ENCODE measurements at places on chromosomes 16 and 17. TPM values are rescaled to one million over a fixed set of nuclear protein-coding genes. Genes with fewer than 3 reads are reported as not detected.

GRCh38 chr17:56638591-56639051 lies 45.1 kb downstream of the NOG start:
- DNase-seq, result no peak

- DNase-seq, result no peak
Measured at GRCh38 chr17:64442541-64442971, 6.4 kb upstream of the MILR1 start.

- no peak for DNase-seq
Measured at GRCh38 chr17:76407509-76407908, 23.1 kb downstream of the SPHK1 start.

DNA sequence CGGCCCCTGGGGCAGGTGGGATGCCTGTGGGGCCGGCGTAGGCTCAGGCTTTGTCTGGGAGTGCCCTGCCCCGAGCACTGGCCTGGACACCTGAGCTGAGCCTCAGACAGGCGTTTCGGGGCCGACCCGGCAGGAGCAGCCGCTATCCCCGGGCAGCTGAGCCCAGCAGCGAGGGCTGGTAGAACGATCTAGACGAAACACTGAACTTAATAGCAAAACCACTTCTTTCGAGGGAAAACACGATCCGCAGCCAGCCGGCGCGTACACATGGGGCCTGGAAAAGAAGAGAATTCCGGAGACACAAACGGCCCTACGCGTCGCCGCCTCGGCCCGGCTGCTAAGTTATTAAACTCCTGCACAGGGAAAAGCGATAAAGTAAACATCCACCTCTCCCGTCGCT lies 22.0 kb upstream of the SSTR5 start:
- no peak for DNase-seq

GRCh38 chr16:84608282-84608681 lies 9.6 kb downstream of the COTL1 start:
- DNase-seq, result no peak

- no peak for DNase-seq
Measured at GRCh38 chr16:75318737-75319136, 67.3 kb upstream of the BCAR1 start.

DNA sequence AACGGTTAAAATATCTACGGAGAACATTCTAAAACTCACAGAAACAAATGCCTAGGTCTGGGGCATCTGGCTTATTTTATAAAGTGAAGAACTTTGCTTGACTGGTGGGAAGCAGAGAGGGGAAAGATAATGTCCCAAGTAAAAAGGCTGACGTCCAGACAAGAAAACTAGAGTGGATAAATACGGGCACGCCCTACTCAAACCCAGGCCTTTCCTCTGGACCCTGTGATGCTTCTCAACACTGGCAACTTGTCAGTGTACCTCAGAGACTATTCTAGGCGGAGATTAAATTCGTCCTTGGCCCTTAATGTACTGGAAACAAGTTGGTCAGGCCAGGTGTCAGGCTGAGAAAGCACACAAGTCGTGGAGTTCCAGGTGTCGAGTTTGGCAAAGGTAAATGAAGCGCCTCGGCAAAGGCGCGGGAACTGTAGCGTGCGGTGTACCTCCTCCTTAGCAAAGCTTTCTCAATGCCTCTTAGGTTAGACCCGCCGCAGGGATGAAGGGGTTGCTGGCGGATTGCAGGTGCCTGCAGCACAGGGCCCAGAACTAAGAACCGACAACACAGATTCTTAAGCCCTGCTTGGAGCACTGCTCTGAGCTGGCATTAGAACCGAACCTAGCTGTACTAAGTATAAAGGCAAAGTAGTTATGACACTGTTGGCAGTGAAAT lies 668 bp upstream of the UNK start:
- DNase-seq, result peak; percentile 28

GRCh38 chr17:38604479-38605403 lies 1.0 kb downstream of the SRCIN1 start:
- DNase-seq, result no peak

DNA sequence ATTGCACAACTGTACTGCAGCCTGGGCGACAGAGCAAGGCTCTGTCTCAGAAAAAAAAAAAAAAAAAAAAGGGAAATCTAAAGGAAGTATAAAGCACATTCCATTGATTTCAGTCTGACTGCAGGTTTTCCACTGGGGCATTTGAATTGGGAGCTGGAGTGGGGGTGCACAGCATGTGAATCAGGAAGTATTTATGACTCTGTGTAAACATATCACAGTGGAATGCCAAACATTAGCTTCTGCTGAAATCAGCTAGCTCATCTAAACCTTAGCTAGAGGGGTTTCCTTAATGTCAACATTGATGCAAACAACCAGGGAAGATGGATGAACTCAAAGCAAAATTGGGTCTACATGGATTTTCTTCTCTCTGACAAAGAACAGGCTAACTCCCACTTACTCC lies 641.0 kb upstream of the EEF2KMT start:
- no peak for DNase-seq

HSD3B7 gene
- 5.3 TPM for polyA plus RNA-seq

LPO gene
- polyA plus RNA-seq, result 0.19 TPM

CSH2 gene
- 0.88 TPM for polyA plus RNA-seq

DYNLRB2 gene
- 8.1 TPM for polyA plus RNA-seq

Measured in right lung (tissue), 10 donors.